ENCODE measurements at places on chromosomes 6 and 20. TPM values are rescaled to one million over a fixed set of nuclear protein-coding genes. Genes with fewer than 3 reads are reported as not detected.

Gene EPHA7
- 1.5 TPM for total RNA-seq

Gene B3GAT2
- total RNA-seq: not detected

Gene LTB
- not detected for total RNA-seq

Gene OLIG3
- 0.74 TPM for total RNA-seq

Gene PSORS1C2
- not detected for total RNA-seq

Gene PRR18
- total RNA-seq: not detected

Gene CHRNA4
- total RNA-seq: not detected

Gene CCN2
- total RNA-seq: 15.9 TPM
